ENCODE measurements at places on chromosomes 6 and 20. TPM values are rescaled to one million over a fixed set of nuclear protein-coding genes. Genes with fewer than 3 reads are reported as not detected.
A peak's percentile ranks its signal among the peaks of the same experiment; 100 is the strongest.

KIAA1755 gene
- not detected for total RNA-seq

NDRG3 gene
- total RNA-seq = 19.3 TPM

DNA sequence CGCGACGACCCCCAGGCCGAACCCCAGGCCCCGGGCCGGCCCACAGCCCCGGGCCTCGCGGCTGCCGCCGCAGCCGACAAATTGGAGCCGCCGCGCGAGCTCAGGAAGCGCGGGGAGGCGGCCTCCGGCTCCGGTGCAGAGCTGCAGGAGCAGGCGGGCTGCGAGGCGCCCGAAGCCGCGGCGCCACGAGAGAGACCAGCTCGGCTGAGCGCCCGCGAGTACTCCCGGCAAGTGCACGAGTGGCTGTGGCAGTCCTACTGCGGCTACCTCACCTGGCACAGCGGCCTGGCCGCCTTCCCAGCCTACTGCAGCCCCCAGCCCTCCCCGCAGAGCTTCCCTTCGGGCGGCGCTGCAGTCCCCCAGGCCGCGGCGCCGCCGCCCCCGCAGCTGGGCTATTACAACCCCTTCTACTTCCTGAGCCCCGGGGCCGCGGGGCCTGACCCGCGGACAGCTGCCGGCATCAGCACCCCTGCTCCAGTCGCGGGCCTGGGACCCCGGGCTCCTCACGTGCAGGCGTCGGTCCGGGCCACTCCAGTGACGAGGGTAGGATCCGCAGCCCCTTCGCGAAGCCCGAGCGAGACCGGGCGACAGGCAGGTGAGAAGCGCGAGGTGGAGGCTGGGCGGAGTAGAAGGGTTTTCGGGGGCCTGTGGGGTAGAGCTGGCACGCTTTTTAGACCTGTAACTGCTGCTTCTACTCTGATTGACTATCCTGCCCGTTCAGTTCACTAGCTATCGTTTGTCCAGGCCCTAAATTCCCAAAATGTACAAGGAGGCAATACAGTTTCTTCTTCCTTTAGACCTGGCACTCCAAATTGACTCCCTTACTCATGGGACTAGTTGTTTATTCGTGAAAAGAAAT is 654 bp downstream of the FAM8A1 start:
- DNase-seq = peak; percentile 69
- H3K36me3 ChIP-seq = peaks cover 6% of the 10 kb centered on the region
- peak overlapping the region; percentile 82 for H3K27ac ChIP-seq
- H3K27me3 ChIP-seq = no peaks in the 10 kb centered on the region
- peak overlapping the region; percentile 77 for H3K4me3 ChIP-seq
- peaks cover 26% of the 10 kb centered on the region for H3K4me1 ChIP-seq

GRCh38 chr6:19492636-19493405 is 344.3 kb upstream of the ID4 start:
- no peaks in the 10 kb centered on the region for H3K36me3 ChIP-seq
- no peak overlapping the region for H3K27ac ChIP-seq
- no peaks in the 10 kb centered on the region for H3K4me1 ChIP-seq
- no peak for DNase-seq
- no peak overlapping the region for H3K4me3 ChIP-seq
- H3K27me3 ChIP-seq = no peaks in the 10 kb centered on the region

GRCh38 chr6:169489563-169490245 is 212.1 kb downstream of the WDR27 start:
- no peaks in the 10 kb centered on the region for H3K4me1 ChIP-seq
- no peaks in the 10 kb centered on the region for H3K27me3 ChIP-seq
- no peaks in the 10 kb centered on the region for H3K36me3 ChIP-seq
- no peak overlapping the region for H3K4me3 ChIP-seq

Data from activated CD8-positive, alpha-beta T cell treated with anti-CD3 and anti-CD28 coated beads for 36 hours (primary cell).